Fibroblast of lung (primary cell): ENCODE measurements at places on chromosomes 6 and 20. TPM values are rescaled to one million over a fixed set of nuclear protein-coding genes. Genes with fewer than 3 reads are reported as not detected.

Gene ZNF165
- 0.33 and 0.51 TPM in 2 replicates for total RNA-seq

Gene SF3B5
- 75.1 and 84.7 TPM in 2 replicates for total RNA-seq

Gene SIRPD
- total RNA-seq = not detected in 2 replicates

Gene CLVS2
- total RNA-seq = under 0.01 TPM in 1 of 2 replicates, not detected in the other

Gene SPEF1
- total RNA-seq = under 0.01 and 0.17 TPM in 2 replicates

Gene TINAG
- total RNA-seq = not detected in 2 replicates

Gene MYLK2
- total RNA-seq = under 0.01 TPM in 1 of 2 replicates, not detected in the other

Gene TP53TG5
- under 0.01 TPM in 1 of 2 replicates, not detected in the other for total RNA-seq

Gene ULBP2
- total RNA-seq = 1.0 and 1.8 TPM in 2 replicates

Gene DPPA5
- total RNA-seq = not detected in 2 replicates

Gene STK38
- 17.7 and 26.9 TPM in 2 replicates for total RNA-seq

Gene KIF25
- total RNA-seq = 0.26 and 0.33 TPM in 2 replicates

Gene RSPH9
- total RNA-seq = 1.5 and 1.7 TPM in 2 replicates

Gene HLA-DPA1
- 1.0 and 1.5 TPM in 2 replicates for total RNA-seq

Gene GMNN
- total RNA-seq = 12.9 and 13.6 TPM in 2 replicates

Gene DDO
- 8.7 and 12.2 TPM in 2 replicates for total RNA-seq

Gene PRDM1
- 2.3 and 5.4 TPM in 2 replicates for total RNA-seq

Gene ID1
- 27.4 and 31.1 TPM in 2 replicates for total RNA-seq

Gene C4A
- 21.1 and 46.0 TPM in 2 replicates for total RNA-seq

Gene BHLHE23
- not detected in 2 replicates for total RNA-seq

Gene JAG1
- total RNA-seq = 34.2 and 57.3 TPM in 2 replicates

Gene CST8
- not detected in 2 replicates for total RNA-seq

Gene ZBTB46
- 2.8 and 4.5 TPM in 2 replicates for total RNA-seq

Gene EDN1
- total RNA-seq = 0.17 and 0.26 TPM in 2 replicates

Gene TOMM34
- total RNA-seq = 10.5 and 15.5 TPM in 2 replicates

Gene SLC17A3
- not detected in 2 replicates for total RNA-seq

Gene SYNDIG1
- 0.17 and 0.51 TPM in 2 replicates for total RNA-seq

Gene MUCL3
- total RNA-seq = not detected in 2 replicates

Gene LY6G6C
- total RNA-seq = not detected in 2 replicates

Gene PKIB
- total RNA-seq = 0.51 and 1.3 TPM in 2 replicates

Gene RAB23
- total RNA-seq = 50.8 and 68.0 TPM in 2 replicates

Gene FRMD1
- not detected in 2 replicates for total RNA-seq

Gene RIMS4
- under 0.01 TPM in 2 replicates for total RNA-seq

Gene PSORS1C2
- not detected in 2 replicates for total RNA-seq

Gene C6orf163
- 1.8 and 2.8 TPM in 2 replicates for total RNA-seq

Gene ARMC2
- 1.8 and 4.0 TPM in 2 replicates for total RNA-seq

Gene COL19A1
- total RNA-seq = under 0.01 TPM in 1 of 2 replicates, not detected in the other

Gene AVP
- total RNA-seq = not detected in 2 replicates

Gene OR2J3
- not detected in 2 replicates for total RNA-seq
